ENCODE measurements at places on chromosomes 6 and 20. TPM values are rescaled to one million over a fixed set of nuclear protein-coding genes. Genes with fewer than 3 reads are reported as not detected.

DNA sequence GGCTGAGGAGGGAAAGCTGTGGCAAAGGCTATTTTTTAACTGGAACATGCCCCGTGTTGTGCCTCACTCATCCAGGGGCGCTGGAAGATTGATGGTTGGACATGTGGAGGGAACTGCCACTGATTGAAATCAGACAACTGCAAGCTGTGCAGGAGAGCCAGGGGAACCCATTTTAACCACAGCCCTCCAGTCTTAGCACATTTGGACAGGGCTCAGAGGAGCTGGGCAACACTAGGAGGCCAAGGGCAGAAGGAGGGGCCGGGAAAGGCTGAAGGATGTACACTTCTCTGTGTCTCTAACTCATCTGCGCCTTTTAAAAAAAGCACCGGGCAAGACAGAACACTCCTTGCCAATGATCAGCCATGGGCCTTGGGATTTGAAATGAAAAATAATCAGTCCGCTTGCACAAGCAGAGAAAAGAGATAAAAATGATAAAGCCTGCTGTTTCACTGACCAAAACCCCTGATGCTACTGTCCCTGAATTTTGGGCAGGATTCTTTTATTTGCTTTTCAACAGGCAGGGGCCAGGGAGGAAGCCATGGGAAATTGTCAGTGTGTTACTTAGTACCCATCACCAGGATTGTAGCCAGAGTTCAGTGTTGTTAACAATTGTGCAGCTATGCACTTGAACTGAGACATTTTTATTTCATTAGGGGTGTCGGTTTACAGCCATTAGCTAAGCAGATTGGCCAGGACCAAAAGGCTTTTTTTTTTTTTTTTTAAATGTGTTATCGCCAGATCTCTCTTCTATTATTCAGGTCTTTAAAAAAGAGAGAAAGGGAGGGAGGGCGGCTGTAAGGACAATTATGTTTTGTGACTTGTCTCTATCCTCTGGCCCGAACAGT, 109.3 kb upstream of the EYA4 start:
- DNase-seq = no peak

DNA sequence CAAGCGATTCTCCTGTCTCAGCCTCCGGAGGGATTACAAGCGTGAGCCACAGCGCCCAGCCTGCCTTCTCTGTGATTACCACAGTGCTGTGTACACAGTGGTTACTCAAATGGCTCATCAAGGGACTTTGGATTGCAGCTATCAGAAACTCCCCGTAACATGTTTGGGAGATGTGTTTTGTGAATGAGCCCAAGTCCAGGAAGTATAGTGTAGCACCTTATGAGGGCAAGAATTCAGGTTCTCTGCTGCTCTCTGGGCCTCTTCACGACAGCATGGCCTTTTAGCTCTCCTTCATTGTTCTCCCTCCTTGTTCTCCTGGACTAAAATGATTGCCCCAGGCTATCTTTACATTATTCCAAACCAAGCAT, 34.1 kb upstream of the RPL7L1 start:
- no peak for DNase-seq

GRCh38 chr6:107968081-107968480, 10.1 kb upstream of the SEC63 start:
- no peak for DNase-seq

GRCh38 chr20:47770935-47771334, 14.3 kb downstream of the SULF2 start:
- no peak for DNase-seq

GRCh38 chr6:25404091-25404490, 124.9 kb downstream of the CARMIL1 start:
- DNase-seq = no peak

DNA sequence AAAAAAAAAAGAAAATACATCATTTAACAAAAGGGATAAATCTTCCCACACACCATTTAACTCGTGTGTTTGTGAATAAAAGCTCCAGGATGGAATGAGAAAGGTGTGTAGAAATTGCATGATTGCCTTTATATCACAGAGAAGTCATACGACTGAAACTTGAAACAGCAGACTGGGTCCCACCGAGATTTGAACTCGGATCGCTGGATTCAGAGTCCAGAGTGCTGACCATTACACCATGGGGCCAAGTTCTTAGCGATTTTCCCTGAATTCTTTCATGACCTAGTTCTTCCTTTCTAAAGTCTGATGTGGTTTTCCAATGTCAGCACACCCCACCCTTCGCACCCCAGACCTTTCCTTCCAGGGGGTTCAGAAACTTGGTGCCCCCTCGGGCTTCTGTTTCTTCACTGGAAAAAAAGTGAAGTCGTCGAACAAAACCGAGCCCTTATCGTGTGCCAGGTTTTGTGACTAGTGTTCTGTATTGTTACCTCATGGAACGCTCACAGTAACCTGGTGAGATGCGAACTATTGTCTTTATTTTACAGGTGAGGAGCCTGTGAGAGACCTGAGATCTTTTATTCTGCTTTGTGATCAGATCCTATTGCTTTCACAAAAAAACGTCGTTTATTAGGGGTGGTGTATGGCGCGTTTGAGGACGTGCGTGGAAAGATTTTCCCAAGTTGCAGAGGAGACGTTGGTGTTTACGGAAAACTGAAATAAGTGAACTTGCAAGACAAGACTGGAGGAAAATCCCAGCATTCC, 120.8 kb downstream of the OR2B2 start:
- no peak for DNase-seq

DNA sequence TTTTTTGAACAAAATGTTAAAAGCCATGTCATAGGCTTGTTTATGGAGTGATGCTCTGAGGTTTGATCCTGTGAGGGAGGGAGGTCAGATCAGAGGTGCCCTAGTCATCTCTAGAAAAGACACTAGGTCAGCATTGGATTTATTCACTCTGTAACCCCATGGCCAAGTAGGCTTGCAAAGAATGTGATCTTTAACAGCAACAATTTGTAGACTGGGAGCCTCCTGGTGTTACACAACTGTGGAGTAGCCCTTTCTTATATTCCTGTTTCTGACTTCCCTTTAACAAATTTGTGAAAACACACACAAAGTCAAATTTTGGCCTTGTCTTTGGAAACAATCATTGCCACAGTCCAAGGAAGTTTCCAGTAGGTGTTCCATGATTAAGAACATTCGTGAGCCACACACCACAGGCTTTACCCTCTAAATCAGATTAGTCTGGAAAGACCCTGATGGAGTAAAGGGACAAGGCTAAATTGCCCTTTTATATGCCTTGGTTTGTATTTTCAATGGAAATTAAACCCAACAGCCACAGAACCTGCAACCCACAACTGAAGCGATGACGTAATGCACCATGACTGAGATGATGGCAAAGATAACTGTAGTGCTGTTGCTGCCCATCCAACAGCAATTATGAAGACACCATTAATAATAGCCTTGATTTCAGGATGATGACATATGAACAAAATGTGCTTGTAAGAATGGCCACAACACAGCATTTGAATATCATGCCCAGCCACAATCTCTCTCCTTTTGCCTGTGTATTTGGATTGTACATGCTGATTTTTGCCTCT, 22.1 kb downstream of the SCP2D1 start:
- DNase-seq = no peak

- no peak for DNase-seq
Measured at GRCh38 chr6:14951704-14952103, 294.2 kb upstream of the JARID2 start.

- no peak for DNase-seq
Measured at GRCh38 chr6:6219716-6220115, 100.7 kb downstream of the F13A1 start.

GRCh38 chr6:135592276-135592675, 94.7 kb upstream of the AHI1 start:
- no peak for DNase-seq

GRCh38 chr20:49685161-49685601, 28.5 kb downstream of the B4GALT5 start:
- DNase-seq = no peak

DNA sequence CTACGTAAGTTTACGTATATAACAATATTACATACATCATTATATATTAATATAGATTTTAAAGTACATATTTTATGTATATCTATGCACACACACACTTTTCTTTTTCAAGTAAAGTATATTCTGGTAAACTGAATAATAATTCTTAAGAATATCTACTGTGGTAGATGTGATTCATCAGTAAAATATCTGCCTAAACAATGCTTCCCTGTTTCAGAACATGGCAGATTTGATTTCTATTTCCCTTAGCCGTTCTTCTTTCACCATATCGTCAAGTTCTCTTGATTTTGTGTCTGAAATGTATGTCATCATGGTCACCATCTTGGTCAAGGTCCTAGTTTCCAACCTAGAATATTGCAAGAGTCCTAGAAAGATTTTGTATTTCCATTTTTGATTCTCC, 195.6 kb downstream of the HDGFL1 start:
- no peak for DNase-seq

DNA sequence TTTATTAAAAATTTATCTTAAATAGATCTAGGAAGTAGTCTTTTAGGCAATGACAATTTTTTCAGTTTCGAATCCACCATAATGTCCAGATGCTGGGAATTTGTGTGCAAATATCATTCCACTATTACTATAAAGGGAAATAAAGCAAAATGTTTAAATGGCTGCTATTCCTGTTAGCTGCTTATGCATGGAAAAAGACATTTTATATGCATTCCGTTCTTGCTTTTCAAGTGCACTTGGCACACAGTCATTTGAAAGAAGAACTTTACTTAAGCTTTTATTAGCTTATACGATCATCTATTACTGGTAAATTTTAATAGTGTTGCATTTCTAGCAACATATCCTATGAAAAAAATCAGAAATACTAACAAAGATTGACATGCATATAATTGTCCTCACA, 42.0 kb downstream of the PRL start:
- no peak for DNase-seq

GRCh38 chr6:7529141-7529540, 12.3 kb upstream of the DSP start:
- DNase-seq = no peak

- no peak for DNase-seq
Measured at GRCh38 chr6:140854318-140854717, 1278.4 kb upstream of the GJE1 start.

- no peak for DNase-seq
Measured at GRCh38 chr6:5175635-5176034, 85.1 kb downstream of the LYRM4 start.

DNA sequence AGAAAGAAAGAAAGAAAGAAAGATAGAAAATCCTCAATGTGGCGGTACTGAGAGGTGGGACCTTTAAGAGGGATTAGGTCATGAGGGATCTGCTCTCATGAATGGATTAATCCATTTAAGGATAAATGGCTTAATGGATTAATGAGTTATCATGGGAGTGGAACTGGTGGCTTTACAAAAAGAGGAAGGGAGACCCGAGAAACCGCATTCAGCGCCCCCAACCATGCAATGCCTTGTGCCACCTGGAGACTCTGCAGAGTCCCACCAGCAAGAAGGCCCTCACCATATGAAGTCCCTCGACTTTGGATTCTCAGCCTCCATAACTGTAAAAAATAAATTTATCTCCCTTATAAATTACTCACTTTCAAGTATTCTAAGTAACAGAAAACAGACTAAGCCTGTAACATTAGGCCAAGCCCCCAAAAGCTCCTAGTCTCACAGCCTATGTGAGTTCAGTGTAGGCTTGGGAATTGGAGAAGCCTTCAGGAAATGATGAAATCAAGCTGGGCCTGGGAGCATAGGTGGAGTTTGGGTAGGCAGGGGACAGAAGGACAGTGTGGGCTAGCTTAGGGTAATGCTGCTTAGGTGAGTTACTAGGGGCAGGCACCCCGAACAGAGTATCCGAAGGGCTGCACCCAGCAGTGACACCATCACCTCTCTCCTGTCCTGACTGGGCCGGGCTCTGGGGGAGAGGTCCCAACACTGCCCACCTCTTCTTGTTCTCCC, 36.2 kb upstream of the RNF24 start:
- no peak for DNase-seq

GRCh38 chr20:57282670-57283361, 16.4 kb upstream of the BMP7 start:
- no peak for DNase-seq

GRCh38 chr6:3433005-3433404, 23.8 kb downstream of the SLC22A23 start:
- DNase-seq = no peak

GRCh38 chr6:44028789-44029310, 98.4 kb downstream of the MRPL14 start:
- no peak for DNase-seq

TFAP2B gene
- 8.3 TPM for total RNA-seq

HDGFL1 gene
- total RNA-seq = not detected

FKBP1C gene
- 0.58 TPM for total RNA-seq

DUSP15 gene
- not detected for total RNA-seq

PIGT gene
- 71.0 TPM for total RNA-seq

ENPP3 gene
- 0.17 TPM for total RNA-seq

SMPDL3A gene
- total RNA-seq = 3.5 TPM

TCF19 gene
- 34.1 TPM for total RNA-seq

SLC35F1 gene
- total RNA-seq = not detected
